ENCODE measurements at places on chromosomes 11 and 22.

DNA sequence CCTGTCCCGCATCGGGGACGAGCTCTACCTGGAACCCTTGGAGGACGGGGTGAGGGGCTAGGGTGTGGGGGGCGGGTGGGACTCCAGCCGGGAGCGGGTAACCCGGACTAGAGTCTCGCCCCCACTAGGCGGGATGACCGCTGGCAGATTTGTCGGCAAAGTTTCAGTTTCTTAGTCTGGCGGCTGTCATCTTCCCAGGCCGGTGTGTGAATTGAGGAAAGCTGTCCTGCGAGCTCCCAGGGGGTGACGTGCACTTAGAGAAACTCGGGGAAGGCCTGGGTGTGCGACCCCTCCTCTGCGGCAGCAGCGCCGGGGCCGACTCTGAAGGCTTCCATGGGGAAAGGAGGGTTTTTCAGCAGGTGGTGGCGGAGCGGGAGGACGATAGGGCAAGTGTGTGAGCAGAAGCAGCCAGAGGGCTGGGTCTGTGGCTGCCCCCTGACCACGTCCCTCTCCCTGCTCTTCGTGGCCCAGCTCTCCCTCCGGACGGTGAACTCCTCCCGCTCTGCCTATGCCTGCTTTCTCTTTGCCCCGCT lies 463 bp downstream of the RAD9A start:
- no peak for DNase-seq

- DNase-seq = no peak
Measured at GRCh38 chr11:117510646-117511045, 183.0 kb downstream of the CEP164 start.

DNA sequence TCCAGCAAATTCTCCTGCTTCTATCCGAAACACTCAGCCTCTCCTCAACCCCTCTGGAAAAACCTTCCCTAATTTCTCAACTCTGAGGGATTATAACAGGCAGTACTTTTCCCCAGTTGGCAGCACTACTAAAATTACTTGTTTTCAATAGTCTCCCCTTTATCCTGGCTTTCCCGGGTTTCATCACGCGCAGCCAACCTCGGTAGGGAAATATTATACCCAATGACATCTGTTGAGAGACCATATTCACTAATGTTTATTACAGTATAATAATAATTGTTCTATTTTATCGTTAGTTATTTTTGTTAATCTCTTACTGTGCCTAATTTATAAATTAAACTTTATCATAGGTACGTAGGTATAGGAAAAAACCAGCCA lies 330 bp upstream of the POLD3 start:
- no peak for DNase-seq

- no peak for DNase-seq
Measured at GRCh38 chr11:62142921-62143320, 19.1 kb downstream of the INCENP start.

- no peak for DNase-seq
Measured at GRCh38 chr22:24697172-24697571, 77.3 kb downstream of the PIWIL3 start.

All from C1 segment of cervical spinal cord (tissue), 14 donors.